ENCODE measurements at places on chromosomes 11 and 22.

DNA sequence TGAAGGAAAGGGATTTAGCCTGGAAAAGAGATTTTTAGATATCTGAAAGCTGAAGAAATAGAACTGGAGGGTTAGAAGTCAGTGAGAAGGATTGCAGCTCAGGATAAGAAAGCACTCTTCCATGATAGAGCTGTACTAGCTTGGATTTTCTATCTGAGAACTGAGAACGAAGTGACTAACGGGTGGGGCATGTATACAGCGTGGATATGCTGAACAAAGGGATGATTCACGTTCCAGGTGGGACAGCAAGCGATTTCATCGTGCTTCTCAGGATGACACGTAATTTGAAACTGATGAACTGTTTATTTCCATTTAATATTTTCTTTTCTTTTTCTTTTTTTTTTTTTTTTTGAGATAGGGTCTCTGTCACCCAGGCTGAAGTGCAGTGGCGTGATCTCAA is 53.0 kb downstream of the GRAMD1B start:
- peak; percentile 79 for DNase-seq

DNA sequence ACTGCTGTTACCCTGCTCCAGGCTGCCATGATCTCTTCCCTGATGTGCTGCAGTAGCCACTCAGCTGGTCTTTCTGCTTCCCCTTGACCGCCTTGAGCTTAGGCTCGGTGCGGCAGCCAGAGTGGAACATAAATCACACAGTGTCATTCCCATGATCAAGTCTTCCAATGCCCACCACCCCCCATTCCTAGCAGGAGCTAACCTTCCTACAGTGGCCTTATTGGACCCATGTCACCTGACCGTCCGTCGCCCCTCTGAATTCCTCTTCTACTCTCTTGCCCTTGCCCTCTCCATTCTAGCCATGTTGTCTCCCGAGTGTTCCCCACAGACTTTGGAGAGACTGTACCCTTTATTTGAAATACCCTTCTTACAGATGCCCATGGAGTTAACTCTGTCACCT is 43.4 kb downstream of the OTOG start:
- DNase-seq, result no peak

DNA sequence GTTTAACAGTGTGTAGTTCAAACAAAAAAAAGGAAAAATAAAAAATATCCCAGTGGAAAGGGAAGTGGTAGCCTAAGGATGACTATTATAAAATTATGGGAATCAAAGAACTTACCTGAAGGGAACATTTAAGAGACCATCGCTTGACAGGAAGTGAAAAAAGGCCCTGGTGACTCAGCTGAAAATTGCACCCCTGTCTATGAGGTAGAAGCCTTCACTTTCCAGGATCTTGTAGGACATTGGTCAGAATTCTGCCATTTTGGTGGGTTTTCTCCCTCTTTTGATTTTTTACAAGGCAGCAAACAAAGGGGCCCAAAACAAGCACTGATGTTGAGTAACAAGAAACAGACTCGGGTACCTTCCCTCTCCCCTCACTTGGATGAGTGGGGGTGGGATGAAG is 15.6 kb downstream of the DDX17 start:
- DNase-seq, result no peak

GRCh38 chr11:61343792-61344745 is 11.0 kb downstream of the TKFC start:
- no peak for DNase-seq

- DNase-seq, result peak; percentile 19
Measured at GRCh38 chr22:45831394-45831793, 145.6 kb downstream of the WNT7B start.

GRCh38 chr11:57100638-57101331 is 81.0 kb upstream of the LRRC55 start:
- DNase-seq, result no peak

DNA sequence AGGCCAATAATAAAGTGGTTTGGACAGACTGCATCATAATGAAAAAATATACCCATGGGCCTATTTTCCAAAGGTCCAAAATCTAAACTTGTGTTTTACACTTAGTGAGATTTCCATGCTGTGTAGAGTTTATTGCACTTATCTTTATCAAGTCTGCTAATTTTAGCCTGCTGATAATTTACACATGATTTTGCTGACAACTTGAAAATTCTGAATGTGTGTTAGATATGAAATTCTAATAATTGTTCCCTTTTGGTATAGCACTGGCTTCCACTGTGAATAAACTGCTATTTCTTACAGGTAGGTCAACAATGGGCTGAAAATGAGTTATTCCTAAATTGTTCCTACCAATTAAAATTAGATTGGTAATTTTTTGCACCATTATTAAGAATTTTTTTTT is 589.1 kb upstream of the ANO3 start:
- no peak for DNase-seq

DNA sequence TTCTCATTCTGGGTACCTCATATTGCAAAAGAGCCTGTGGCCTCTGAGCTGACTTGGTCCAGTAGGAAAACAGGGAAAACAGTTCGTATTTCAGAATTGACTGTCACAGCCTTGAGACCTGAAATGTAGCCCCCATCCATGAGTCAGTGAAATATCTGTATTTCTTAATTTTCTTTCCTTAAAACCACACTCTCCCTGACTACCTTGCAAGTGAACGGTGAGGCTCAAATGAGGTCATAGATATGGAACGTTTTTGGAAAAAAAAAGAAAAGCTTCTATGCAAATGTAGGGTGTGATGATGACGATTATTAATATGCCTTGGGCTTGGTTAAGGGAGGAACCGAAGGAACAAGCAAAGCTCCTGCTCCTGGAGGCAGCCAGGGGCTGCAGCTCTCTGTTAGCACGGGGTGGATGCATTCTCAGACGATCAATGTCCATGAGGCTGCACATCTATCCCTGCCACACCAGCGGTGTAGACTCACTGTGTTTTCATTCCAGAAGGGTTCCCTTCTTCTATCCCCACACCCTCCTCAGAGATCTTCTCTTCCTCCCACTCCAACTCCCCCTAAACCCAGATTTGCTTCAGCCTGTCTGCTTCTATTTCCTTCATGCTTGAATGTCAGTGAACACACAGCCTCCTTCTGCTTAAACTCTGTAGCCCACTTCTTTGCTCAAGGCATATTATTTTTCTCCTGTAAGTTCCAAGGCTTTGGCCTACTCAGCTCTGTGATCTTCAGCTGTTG is 29.2 kb upstream of the SCN3B start:
- DNase-seq, result no peak

- no peak for DNase-seq
Measured at GRCh38 chr11:45551191-45551713, 114.2 kb downstream of the CHST1 start.

GRCh38 chr11:35937111-35937510 is 6.8 kb upstream of the LDLRAD3 start:
- no peak for DNase-seq

- DNase-seq, result peak; percentile 85
Measured at GRCh38 chr11:58579192-58580129, 598 bp downstream of the ZFP91 start.

DNA sequence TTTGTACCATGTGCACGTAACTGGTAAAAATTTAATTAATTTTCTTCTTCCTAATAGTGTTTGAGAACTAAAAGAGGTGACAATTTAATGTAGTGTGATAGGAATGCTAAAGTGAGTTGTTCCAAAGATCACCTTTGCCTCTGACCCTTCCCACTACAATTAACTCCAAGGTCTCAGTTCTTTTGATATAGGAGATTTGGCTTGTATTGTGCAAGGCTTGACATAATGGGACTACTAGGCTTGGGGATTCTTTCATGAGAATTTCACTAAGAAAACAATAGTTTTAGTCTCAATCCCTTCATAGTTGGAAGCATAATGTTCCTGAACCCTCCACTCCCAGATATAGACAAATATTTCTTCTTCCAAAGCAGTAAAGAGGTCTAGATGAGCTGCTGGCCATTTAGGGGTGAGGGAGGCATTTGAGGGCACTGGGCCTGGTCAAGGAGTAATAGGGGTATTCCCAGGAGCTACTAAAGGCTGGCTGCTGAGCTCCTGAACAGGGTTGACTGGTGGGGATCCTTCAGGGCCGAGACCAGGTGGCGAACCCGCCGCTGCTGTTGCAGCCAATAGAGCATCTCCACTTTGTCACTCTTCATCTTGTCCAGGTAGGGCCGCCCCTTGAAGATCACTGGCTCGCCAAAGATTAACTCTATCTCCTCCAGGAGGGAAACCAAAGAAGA is 2.7 kb downstream of the CCDC87 start:
- DNase-seq, result no peak

DNA sequence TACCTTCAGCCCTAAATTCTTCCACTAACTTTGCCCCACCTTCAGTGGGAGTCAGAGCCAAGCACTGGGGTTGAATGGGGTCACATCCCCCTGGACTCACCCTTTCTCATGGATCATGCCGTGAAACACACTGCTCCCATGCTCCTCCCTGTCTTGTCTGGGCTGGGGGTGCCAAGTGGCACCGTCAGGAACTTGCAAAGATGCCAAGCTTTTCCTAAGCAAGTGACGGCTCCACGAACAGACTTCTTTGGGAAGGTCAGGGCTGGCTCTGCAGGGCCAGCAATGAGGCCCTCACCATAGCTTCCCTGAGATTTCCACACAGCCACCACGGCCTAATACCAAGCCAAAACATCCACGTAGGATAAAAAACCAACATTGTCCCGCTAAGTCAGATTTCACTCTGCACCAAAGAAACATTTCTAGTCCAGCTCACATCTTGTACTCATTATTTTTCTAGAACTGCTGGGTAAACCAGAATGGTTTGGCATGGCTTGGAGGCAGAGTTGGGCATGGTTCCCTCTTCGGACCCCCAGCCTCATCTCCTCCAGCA is 76.5 kb downstream of the NAT10 start:
- no peak for DNase-seq

DNA sequence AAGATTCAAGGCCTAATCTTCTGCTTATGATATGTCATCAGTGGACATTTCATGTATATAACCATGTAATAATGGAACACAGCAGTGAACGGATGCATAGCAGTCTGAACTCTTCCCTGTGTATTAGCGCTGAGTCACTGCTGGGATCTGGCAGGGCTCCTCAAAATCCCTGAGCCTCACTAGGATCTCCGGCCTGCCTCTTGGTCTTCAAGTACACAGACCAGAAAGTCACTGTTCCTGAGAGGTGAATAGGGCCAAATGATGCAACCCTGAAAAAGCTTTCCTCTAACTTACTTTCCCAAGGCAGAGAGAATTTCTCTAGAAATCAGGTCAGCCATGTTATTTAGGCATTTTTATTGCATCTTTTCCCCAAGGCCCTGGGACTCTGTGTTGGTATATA is 35.0 kb downstream of the POU2AF1 start:
- peak; percentile 70 for DNase-seq

DNA sequence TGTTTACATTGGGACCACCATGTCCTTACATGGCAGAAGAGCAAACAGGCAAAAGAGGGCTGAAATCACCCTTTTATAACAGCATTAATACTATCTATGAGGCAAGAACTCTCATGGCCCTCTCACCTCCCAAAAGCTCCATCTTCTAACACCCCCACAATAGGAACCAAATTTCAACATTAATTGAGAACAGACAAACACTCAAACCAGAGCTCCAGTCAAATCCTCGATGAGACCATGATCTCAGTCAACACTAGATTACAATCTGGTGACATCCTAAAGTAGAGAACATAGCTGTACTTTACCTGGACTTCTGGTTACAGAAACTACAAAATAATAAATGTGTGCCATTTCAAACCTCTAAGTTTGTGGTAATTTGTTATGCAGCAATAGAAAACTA is 25.1 kb downstream of the OR2AG2 start:
- no peak for DNase-seq

GRCh38 chr11:7473717-7474116 is 11.6 kb upstream of the OLFML1 start:
- DNase-seq, result no peak

GRCh38 chr11:57772562-57772961 is 11.0 kb downstream of the CTNND1 start:
- no peak for DNase-seq

GRCh38 chr22:32814285-32814860 is 12.9 kb downstream of the TIMP3 start:
- DNase-seq, result no peak

DNA sequence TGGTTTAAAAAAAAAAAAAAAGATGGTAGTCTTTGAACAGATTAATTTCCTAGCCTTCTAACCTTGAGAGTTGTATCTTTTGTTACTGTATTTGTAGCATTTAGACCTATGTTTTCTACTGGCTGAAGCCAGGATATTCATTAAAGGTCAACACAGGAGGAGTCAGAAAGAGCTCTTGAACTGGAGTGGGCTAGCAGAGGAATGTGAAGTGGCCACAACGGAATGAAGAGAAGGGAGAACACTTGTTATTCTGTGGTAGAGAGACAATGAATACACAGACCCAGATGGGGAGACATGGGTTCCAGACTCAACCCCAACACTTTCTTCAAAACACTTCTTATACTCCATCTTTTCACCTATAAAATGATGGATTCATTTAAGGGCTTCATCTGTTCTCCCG is 88.1 kb downstream of the RELT start:
- DNase-seq, result peak; percentile 27

- no peak for DNase-seq
Measured at GRCh38 chr11:131422029-131422428, 51.6 kb downstream of the NTM start.

GRCh38 chr11:63610604-63611394 is 3.4 kb downstream of the PLAAT3 start:
- DNase-seq, result no peak

DNA sequence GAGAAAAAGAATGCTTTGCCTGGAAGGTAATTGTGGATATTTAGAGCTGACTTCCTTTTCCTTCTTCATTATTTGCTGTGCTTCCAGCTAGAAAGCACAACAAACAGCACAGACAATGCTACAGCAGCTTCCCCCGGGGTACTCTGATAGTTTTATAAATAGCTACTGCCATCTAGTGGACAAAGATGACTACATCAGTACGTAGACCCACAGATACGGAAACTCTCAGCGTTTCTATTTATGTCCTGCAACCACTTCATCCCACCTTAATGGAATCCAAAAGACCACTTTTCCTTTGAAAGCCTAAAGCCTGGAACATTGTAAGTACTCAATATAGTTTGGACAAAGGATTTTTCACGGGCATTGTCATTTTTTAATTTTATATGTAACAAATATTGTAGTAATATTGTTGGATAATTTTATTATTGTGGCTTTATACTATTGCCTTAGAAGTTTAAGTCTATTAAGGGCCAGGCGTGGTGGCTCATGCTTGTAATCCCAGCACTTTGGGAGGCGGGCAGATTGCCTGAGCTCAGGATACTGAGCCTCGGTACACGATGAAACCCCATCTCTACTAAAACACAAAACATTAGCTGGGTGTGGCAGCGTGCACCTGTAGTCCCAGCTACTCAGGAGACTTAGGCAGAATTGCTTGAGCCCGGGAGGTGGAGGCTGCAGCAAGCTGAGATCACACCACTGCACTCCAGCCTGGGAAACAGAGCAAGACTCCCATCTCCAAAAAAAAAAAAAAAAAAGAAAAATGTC is 7.5 kb downstream of the HSPA8 start:
- DNase-seq, result peak; percentile 67

GRCh38 chr11:67071420-67072284 is 15.0 kb downstream of the RHOD start:
- DNase-seq, result peak; percentile 54

GRCh38 chr11:73308961-73309919 is 1.2 kb downstream of the ARHGEF17 start:
- peak; percentile 96 for DNase-seq

DNA sequence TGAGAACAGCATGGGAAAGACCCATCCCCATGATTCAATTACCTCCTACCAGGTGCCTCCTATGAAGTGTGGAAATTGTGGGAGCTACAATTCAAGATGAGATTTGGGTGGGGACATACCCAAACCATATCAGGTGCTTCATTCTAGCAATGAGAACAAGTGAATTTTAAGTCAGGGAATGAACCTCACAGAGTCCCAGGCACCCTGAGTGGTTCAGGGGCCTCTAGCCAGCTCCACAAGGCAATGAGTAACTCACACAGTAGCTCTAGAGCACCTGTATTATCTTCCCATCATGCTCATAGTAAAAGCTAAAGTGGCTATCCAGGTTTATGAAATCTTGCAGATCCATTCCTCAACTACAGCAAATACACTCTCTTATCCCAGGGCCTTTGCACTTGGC is 13.1 kb upstream of the ACCSL start:
- DNase-seq, result no peak

Data from amniotic epithelial cell (primary cell).